Activated CD8-positive, alpha-beta memory T cell treated with anti-CD3 and anti-CD28 coated beads for 48 hours (primary cell): ENCODE measurements at places on chromosomes 2 and 18.

DNA sequence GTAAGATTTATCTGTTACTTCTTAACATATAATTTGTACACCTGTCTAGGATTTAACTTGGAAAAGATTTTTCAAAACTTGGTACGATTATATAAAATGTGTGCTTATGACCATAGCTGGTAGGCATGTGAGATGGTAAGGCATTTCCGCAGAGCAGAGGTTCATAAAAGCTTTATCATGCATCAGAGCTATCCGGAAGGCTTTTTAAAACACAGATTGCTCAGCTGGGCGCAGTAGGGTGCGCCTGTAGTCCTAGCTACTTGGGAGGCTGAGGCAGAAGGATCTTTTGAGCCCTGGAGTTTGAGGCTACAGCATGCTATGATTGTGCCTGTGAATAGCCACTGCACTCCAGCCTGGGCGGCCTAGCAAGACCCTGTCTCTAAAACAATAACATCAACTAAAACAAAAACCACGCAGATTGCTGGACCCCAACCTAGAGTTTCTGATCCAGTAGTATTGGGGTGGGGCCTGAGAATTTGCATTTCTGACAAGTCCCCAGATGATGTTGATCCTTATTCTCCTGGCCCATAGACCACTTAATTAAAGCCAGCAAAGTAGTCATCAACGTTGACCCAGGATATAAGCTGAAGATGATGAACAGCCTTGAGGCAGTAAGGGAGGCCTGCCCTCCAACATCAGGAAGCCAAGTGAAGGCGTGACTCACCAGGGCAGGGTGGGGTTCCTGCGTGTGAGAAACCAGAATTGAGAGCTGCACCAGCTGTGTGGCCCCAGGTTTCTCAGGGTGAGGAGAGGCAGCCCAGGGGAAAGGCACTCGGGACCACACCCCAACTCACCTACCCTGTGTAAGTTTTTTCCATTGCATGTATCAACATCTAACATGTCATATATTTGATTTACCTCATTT is 21.6 kb upstream of the SLC20A1 start:
- DNase-seq, result no peak

DNA sequence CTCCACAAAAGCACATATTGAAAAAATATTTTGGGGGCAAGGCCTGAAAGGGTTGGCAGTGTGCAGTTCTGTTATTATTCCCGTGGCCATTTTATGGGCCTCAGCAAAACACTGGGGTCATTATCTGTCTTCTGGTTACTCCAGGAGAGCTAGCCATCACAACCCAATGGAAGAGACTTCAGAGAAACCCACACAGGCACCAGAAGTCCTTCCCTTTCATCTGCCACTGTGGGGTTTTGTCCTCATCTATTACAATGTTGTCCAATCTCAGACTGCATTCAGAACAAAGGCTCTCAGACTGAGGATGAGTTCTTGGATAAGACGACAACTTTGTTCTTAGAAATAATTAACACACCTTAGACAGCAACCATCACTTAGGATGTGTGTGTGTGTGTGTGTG is 98.4 kb downstream of the PIEZO2 start:
- DNase-seq, result no peak

DNA sequence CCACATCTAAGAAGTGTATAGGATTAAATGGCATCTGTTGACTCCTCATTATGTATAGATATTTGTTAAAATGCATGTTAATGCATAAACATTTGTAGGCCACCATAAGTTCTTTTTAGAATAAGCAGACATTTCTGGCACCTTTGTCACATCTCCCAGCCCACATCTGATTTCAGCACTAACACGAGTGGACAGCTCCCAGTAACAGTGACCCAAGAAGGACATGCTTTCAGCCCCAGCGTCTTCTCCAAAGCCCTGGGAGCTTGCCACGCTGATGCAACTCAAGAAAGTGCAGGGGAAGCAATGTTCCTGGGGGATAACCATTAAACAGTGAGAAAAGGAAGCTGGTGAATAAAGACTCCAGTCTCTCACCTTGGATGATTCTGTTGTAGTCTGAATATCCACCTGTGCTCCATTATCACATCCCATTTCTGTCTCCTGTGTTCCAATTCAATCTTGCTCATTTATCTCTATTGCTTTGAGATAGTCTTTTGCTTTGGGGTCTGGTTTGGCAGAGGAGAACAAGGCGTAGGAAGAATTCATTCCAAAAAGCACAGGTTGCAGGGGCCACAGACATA is 182.6 kb upstream of the THSD7B start:
- DNase-seq, result peak; percentile 2

- DNase-seq, result no peak
Observed at GRCh38 chr2:197915548-197916265, 111.3 kb downstream of the PLCL1 start.

DNA sequence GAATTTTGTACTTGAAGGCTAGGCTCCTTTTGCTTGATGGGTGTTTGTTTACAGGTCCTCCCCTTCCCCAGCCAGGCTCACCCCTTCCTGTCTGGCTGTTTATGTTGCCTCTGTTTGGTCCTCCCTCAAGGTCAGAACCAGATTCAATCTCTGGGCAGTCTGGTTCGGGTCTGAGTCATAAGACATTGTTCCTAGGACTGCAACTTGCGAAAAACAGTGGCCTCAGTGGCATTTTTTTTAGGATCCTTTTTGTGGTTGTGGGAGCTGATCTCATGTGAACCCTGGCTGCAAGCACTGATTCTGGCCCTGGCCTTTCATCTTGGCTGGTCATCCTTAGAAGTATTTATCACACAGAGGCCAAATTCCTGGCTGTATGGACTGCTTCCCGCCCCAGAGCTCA is 370.4 kb downstream of the CLIP4 start:
- no peak for DNase-seq

GRCh38 chr2:230153390-230153976 is 66.3 kb downstream of the SP110 start:
- no peak for DNase-seq

DNA sequence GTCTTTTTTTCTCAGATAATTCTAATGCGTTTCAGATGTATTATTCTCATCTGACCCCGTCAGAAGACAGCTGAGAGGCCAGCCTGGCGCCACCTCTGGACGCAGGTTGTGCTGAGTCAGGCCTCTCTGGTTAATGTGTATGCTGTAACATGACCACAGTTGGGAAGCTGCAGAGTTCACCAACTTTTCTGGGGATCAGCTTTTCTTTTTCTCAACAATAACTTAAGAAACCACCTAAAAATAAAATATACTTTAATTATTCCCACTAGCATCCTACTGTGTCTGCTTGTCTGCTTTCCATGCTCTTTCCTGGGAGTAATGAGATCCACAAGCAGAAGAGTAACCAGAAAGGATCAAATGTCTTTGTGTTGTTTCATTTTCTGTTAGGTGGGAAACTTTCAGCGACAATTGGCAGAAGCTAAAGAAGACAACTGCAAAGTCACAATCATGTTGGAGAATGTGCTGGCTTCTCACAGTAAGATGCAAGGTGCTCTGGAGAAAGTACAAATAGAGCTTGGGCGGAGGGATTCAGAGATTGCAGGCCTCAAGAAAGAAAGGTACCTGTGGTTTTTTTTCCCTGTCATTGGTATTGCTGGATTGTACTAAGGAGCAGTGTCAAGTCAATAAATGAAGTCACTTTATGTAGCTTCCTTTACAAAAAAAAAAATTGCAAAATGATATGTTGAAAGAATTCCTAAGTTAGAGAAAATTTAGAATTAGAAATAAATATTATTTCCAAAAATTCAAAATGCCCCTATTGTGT is 79.8 kb downstream of the CCDC150 start:
- no peak for DNase-seq

DNA sequence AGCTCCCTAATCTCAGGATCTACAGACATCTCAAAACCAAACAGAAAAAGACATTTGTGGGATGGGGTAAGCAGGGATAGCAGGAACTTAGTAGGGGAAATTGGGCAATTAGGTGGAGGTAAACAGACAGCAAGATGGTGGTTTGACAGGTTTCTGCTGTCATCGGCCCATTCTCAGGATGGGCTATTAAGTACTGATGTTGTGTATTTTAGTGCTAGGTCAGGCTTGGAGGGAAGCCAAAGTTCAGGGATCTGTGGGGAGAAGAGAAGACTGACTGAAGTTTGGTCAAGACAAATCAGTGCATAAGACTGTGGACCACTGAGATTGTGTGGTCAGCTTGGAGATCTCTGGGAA is 96.8 kb upstream of the THUMPD2 start:
- DNase-seq, result no peak

DNA sequence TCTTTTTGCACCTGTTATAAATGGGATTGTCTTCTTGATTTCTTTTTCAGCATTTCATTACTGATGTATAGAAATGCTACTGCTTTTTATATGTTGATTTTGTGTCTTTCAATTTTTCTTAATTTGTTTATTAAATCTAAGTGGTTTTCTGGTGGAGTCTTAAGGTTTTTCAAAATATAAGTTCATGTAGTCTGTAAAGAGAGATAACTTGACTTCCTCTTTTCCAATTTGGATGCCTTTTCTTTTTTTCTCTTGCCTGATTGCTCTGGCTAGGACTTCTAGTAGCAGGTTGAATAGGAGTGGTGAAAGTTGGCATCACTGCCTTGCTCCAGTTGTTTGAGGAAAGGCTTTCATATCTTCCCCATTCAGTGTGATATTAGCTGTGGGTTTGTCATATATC is 28.6 kb upstream of the GALNT5 start:
- DNase-seq, result no peak

GRCh38 chr2:15302154-15302553 is 259.0 kb downstream of the NBAS start:
- DNase-seq, result no peak

DNA sequence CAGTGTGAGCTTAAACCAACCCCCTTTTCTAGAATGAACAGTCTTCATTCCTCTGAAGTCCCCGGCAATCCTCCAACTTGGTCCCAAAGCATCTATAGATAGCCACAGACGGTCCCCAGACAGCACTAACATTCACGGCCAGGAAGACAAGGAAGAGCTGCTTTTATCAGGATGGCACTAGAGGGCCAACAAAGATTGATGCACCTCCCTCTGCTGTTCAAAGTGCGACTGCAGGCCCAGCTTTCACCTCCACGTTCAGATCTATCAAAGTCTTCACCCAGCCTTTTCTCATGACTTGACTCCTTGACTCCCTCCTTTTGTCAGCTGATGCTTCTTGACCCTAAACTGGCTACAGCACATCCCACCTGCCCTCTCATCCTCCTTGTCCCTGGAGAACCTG is 54.3 kb downstream of the RNF152 start:
- DNase-seq, result no peak

- no peak for DNase-seq
Observed at GRCh38 chr2:3659447-3660432, 1.7 kb downstream of the ALLC start.

DNA sequence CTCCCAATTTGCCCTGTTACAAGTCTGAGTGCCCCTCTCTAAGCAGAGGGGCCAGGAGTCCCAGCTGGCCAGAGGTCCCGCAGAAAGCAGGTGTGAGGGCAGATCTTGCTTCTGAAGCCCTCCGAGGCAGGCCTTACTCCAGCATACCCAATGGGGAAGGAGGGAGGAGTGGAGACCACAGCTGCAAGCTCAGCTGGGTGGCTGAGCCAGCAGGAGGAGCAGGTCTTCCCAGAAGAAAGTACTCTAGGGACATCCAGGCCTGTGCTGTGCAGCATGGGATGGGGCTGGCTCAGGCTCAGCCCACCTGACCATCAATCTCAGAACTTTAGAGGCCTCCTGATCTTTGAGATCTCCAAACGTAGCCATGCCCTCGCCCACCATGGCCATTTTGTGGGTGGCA is 31.3 kb downstream of the PLB1 start:
- no peak for DNase-seq

DNA sequence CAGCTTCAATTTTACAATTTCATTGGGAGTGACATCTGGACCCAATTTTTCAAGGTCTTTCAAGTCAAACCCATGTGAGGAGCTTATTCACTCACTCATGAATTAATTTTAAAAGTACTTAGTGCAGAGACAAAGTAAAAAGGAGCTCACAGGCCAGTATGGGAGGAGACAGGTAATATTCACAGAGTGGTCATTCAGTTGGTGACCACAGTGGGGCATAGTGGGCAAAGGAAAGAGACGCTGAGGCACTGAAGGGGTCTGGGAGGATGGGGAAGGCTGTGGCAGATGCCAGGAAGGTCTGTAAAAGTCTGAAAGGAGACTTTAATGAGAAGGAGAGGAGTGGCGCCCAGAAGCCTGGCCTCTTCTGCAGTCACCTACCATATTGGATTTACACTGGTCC is 76.0 kb downstream of the CD8B2 start:
- no peak for DNase-seq

GRCh38 chr18:21004726-21005125 is 106.9 kb downstream of the ROCK1 start:
- no peak for DNase-seq

GRCh38 chr2:182144041-182144775 is 158.6 kb downstream of the PPP1R1C start:
- DNase-seq, result no peak

DNA sequence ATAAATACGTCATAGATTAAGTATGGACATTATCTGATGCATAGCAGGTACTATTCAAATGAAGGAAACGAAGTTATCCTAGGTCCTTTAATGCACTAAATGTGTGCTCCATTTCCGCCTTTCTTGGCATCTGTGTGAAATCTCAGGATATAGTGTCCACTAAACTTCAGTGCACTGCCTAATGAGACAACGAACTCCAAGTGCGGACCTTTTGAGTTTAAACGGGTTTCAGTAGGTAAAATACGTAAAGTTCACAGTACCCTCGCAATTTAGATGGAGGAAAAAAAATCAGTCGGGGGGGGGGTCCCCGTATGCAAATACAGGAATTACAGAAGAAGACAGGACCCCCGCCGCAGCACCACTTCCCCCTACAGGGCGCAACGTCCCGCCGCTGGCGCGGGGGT is 729 bp upstream of the REL start:
- no peak for DNase-seq

DNA sequence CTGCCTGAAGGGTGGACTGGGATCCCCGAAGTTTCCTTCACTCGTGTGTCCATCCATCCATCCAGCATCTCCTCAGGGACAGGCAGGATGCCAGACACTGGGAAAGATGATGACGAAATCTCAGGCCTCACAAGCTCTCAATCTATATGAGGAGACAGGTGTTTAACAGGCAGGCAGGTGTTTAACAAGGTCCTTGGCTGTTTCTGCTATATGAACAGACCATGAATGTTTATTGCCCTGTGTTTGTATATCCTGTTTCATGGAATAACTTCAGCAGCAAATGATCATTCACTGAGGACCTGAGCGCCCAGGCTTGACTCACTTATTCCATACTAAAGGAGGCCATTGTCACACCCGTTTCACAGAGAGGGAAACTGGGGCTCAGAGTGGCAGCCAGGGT is 685.8 kb upstream of the HS6ST1 start:
- DNase-seq, result no peak
